Aorta (tissue), 5 donors: ENCODE measurements at places on chromosomes 11 and 22. TPM values are rescaled to one million over a fixed set of nuclear protein-coding genes. Genes with fewer than 3 reads are reported as not detected.

GRCh38 chr11:125295931-125296330 lies 131.4 kb downstream of the PKNOX2 start:
- no peaks in the 10 kb centered on the region for H3K36me3 ChIP-seq
- no peaks in the 10 kb centered on the region for H3K27me3 ChIP-seq
- H3K4me3 ChIP-seq, result no peak overlapping the region
- no peak overlapping the region for H3K27ac ChIP-seq
- no peak for DNase-seq
- H3K4me1 ChIP-seq, result no peaks in the 10 kb centered on the region

The BLID gene
- 9.7 TPM for total RNA-seq

The ST14 gene
- 3.6 TPM for total RNA-seq

DNA sequence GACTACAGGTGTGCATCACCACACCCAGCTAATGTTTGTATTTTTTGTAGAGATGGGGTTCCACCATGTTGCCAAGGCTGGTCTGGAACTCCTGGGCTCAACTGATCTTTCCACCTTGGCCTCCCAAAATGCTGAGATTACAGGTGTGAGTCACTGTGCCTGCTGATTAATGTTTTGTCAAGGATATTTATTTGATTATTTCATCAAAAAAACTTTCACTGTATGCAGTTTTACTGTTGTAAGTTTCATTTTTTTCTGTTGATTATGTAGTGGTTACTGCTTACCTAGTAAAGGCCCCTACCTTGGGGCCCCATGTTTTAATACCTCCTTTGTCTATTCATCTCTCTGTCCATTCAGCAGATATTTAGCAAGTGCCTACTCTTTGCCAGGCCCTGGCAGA lies 16.7 kb upstream of the FAM168A start:
- no peak overlapping the region for H3K4me3 ChIP-seq
- DNase-seq, result no peak
- H3K36me3 ChIP-seq, result no peaks in the 10 kb centered on the region
- H3K27me3 ChIP-seq, result no peaks in the 10 kb centered on the region

- no peaks in the 10 kb centered on the region for H3K27me3 ChIP-seq
- no peaks in the 10 kb centered on the region for H3K36me3 ChIP-seq
- no peaks in the 10 kb centered on the region for H3K4me1 ChIP-seq
- DNase-seq, result no peak
- H3K4me3 ChIP-seq, result no peak overlapping the region
- no peak overlapping the region for H3K27ac ChIP-seq
These were observed 204.7 kb downstream of the ST3GAL4 start for GRCh38 chr11:126560221-126560620.

The OR56A4 gene
- total RNA-seq, result not detected

The RRM1 gene
- 33.5 TPM for total RNA-seq

The SLC29A2 gene
- 1.9 TPM for total RNA-seq

DNA sequence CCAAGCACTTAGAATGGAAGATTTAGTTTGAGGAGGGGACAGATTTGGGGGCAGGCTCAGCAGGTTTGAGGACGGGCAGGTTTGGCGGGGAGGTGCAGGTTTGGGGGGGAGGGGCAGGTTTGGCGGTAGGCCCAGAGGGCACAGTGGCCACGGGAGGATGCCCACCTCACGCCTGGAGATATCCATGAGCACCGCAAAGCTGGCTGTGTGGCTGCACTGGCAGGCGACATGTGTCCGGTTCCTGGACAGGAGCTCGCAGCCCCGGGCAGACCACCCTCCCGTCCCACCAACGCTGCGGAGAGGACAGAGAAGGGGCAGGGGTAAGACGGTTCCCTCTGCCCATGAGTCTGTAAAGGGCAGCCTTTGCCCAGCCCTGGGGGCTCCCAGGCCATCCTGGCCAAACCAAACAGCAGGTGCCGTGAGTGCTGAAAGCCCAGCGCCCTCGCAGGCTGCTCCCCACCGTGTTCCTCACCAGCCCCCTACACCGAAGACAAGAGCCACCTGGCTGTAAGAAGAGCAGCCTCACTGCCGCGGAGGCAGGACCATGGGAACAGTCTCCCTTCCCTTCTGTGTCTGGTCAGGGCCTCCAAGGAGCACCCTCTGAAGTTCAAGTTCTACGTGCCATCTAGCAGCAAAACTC lies 43.0 kb downstream of the TRMU start:
- no peak overlapping the region for H3K4me3 ChIP-seq
- H3K27ac ChIP-seq, result no peak overlapping the region
- no peak for DNase-seq

The CARD10 gene
- total RNA-seq, result 24.9 TPM

DNA sequence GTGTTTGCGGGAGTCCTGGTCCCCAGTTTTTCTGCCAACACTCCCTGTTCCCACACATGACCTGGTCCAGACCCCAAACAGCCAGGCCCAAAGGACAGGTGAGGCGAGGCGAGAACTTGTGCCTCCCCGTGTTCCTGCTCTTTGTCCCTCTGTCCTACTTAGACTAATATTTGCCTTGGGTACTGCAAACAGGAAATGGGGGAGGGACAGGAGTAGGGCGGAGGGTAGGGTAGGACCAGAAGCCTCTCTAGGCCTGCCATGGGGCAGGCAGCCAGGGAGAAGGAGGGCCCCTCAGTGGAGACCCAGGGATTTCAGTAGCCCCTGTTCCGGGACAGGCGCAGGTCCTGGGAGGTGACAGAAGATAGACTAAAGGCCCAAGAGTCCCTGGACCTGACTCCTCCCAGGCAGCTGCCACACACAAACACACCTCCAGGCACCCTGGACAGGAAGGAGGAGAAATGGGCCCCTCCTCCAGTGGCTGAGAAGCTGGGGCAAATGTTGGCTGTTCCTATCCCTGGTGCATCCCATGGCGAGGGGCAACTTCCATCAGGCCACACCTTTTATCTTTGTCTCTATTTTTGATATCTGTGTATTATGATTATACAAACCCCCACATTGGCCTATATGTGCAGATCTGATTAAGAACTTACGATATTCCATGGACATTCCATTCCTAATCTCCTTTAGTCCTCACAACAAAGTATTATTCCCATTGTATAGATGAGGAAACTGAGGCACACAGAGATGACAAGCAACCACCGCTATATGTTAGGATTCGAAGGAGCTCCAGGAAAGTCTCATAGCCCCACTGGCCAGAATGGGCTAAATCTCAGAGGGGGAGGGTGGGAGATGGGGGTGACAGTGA lies 626 bp upstream of the F2 start:
- no peak for DNase-seq
- H3K4me3 ChIP-seq, result no peak overlapping the region
- peaks cover under 1% of the 10 kb centered on the region for H3K4me1 ChIP-seq

The OR52I1 gene
- total RNA-seq, result not detected

DNA sequence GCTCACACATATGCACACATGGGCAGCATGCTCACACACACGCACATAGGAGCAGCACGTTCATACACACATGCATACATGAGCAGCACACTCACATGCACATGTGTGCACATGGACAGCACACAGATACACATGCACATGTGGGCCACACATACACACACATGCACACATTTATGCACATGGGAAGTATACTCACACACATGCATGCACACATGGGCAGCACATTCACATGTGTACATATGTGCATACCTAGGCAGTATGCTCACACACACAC lies 42.5 kb downstream of the RTN4R start:
- H3K36me3 ChIP-seq, result no peaks in the 10 kb centered on the region
- DNase-seq, result no peak
- no peaks in the 10 kb centered on the region for H3K4me1 ChIP-seq
- H3K27ac ChIP-seq, result no peak overlapping the region

The RAB30 gene
- 44.1 TPM for total RNA-seq

DNA sequence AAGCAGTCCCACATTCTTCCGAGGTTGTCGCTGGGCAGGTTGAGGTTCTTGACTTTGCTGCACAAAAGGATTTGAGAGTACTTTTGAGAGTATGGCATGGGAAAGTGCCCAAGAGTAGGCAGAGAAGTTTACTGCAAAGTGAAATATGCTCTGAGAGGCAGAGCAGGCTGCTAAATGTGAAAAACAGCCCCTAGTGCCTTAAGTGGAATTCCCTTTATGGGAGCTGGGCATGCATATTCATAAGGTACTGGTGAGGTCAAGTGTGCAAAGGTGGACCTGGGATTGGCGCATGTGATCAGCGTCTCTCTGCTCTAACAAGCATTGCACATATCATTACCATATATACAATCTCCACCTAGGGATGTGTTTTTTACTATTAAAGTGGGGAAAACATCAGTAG lies 12.0 kb upstream of the APOL4 start:
- DNase-seq, result no peak
- H3K36me3 ChIP-seq, result no peaks in the 10 kb centered on the region
- no peaks in the 10 kb centered on the region for H3K4me1 ChIP-seq
- no peak overlapping the region for H3K27ac ChIP-seq

DNA sequence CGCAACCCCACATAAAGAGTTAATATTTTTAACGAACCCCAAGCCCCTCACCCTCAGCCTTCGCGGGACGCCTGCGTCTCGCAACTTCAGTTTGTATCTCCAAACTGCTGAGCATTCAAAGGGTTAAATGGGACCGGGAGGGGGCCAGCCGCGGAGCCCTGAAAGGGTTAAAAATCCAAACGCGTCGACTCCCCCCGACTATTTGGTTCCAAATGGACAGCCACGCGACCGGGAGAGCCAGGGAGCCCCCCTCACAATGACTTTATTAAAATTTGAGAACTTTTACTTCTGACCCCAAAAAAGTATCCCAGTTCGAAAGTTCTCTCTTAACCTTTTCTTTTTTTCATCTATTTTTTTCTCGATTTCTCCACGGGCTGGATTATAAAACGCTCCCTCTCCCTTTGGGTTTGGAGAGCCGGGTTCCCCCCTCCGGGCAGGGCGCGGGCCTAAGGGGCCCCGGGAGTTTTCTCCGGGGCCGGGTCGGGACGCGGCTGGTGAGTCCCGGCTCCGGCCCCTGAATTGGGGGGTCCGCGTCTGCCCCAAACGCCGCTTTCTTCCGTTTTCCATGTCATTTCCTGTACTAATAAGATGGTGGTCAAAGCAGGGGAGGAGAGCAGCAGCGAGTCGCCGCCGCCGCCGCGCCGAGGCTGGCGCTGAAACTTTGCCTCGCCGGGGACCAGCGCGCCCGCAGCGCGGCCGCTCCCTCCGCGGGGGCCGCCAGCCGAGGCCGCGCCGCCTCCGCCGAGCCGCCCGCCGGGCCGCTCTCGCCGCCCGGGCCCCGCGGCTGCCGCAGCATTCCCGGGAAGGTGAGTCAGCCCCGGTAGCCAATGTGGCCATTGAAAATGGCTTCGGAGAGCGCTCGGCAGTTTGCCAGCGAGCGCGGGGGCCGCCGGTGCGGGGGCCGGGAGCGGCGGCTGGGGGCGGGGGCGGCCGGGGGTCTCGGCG lies at the start of gene PRDM11:
PRDM11 (plus strand) TSS at position 568 of the 945 bp plus-strand sequence. CDS start 35,128 bp downstream, outside the sequence.
- no peaks in the 10 kb centered on the region for H3K27me3 ChIP-seq
- H3K4me1 ChIP-seq, result no peaks in the 10 kb centered on the region
- peak within 1 kb of the TSS; percentile 78 for H3K4me3 ChIP-seq
- no peaks in the 10 kb centered on the region for H3K36me3 ChIP-seq

The CWF19L2 gene
- 19.5 TPM for total RNA-seq

- no peaks in the 10 kb centered on the region for H3K4me1 ChIP-seq
- no peak for DNase-seq
- no peak overlapping the region for H3K4me3 ChIP-seq
These were observed 4.6 kb downstream of the SYT12 start for GRCh38 chr11:67027483-67027930.

GRCh38 chr11:58641803-58642581 lies 19.5 kb downstream of the CNTF start:
- no peak for DNase-seq
- H3K27ac ChIP-seq, result no peak overlapping the region
- H3K27me3 ChIP-seq, result no peaks in the 10 kb centered on the region
- no peaks in the 10 kb centered on the region for H3K4me1 ChIP-seq

- no peaks in the 10 kb centered on the region for H3K27me3 ChIP-seq
- no peak overlapping the region for H3K4me3 ChIP-seq
- no peaks in the 10 kb centered on the region for H3K36me3 ChIP-seq
These were observed 1374.7 kb upstream of the RAG2 start for GRCh38 chr11:37972691-37973090.

GRCh38 chr22:40249286-40249685 lies 71.6 kb downstream of the TNRC6B start:
- no peak overlapping the region for H3K27ac ChIP-seq
- H3K36me3 ChIP-seq, result no peaks in the 10 kb centered on the region
- no peak for DNase-seq
- no peaks in the 10 kb centered on the region for H3K27me3 ChIP-seq

- no peak overlapping the region for H3K4me3 ChIP-seq
- no peaks in the 10 kb centered on the region for H3K36me3 ChIP-seq
- H3K27me3 ChIP-seq, result no peaks in the 10 kb centered on the region
- DNase-seq, result no peak
- no peak overlapping the region for H3K27ac ChIP-seq
These were observed 42.0 kb upstream of the FIBIN start for GRCh38 chr11:26951809-26952515.

DNA sequence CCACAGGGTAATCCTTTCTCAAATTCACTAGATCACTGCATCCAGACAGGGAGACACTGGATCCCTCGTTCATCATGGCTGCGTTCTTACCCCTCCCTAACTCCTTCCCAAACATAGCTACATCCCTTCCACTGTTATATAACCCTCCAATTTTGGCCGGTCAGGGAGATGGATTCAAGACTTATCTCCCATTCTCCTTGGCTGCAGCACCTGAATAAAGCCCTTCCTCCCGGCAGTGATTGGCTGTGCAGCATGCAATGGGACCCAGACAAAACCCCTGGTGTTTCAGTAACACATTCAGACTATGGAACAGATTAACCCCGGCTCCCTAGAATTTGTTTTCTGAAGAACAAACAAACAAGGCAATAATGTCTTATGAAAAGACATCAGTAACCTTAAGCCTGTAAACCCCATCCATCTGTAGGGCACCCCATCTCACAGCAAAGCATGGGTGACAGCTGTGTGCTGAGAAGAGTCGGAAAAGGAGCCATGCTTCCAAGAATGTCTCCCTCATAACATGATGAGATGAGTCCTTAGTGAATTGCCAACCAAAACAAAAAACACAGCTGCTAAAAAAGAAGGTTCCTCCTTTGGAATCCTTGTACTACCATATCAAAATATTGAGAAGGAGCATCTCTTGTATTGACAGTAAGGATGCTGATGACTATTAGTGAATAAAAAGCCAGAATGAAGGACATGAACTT lies 5.0 kb downstream of the MIF start:
- no peaks in the 10 kb centered on the region for H3K27me3 ChIP-seq
- no peak overlapping the region for H3K27ac ChIP-seq
- no peak overlapping the region for H3K4me3 ChIP-seq
- peaks cover 2% of the 10 kb centered on the region for H3K36me3 ChIP-seq

The TNNI2 gene
- total RNA-seq, result 2.2 TPM

- H3K4me1 ChIP-seq, result no peaks in the 10 kb centered on the region
- no peaks in the 10 kb centered on the region for H3K27me3 ChIP-seq
- H3K4me3 ChIP-seq, result no peak overlapping the region
- H3K36me3 ChIP-seq, result no peaks in the 10 kb centered on the region
These were observed 348.7 kb downstream of the ETS1 start for GRCh38 chr11:128238521-128239265.

DNA sequence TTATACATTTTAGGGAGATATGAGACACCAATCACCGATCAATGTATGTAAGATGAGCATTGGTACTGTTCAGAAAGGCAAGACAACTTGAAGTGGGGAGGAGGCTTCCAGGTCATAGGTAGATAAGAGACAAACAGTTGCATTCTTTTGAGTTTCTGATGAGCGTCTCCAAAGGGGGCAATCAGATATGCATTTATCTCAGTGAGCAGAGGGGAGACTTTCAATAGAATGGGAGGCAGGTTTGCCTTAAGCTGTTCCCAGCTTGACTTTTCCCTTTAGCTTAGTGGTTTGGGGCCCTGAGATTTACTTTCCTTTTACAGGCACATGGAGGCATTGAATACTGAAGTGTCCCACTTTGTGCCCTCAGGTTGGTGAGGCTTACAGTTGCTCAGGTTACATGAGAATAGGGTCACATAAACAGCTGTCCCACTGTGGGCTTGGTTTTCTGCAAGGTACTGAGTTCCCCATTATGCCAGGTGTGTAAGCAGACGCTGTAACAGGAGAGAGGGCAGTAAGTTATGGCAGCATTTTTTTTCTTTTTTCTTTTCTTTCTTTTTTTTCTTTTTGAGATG lies 129.8 kb upstream of the SERPIND1 start:
- no peak overlapping the region for H3K27ac ChIP-seq
- DNase-seq, result no peak
- no peak overlapping the region for H3K4me3 ChIP-seq
- H3K27me3 ChIP-seq, result no peaks in the 10 kb centered on the region
